ENCODE measurements at places on chromosomes 13 and 19. TPM values are rescaled to one million over a fixed set of nuclear protein-coding genes. Genes with fewer than 3 reads are reported as not detected.

GRCh38 chr13:112674412-112675365 lies 15.1 kb upstream of the ATP11A start:
- DNase-seq = no peak

- DNase-seq = no peak
These were observed 373.2 kb downstream of the LMO7 start for GRCh38 chr13:76009267-76009890.

ZNF563 gene
- 2.7 TPM for total RNA-seq

DNA sequence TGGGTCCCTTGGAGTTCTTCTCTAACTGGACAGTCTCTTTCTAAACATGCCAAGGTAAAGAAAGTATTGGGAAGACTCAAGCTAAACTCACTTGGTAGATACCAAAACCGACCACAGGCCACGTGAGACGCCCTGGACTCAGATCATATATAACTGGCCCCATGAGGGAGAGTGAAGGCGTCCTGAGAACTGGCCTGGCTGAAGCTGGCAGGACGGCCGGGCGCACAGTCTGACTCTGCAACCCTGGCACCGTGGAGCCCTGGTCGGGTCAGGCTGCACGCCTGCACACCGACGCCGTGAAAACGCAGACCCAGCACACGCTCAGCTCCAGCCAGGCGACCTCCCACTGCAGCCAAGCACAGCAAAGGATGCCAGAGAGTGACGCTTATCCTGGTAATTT lies 122.5 kb upstream of the SPACA7 start:
- no peak for DNase-seq

CTU1 gene
- total RNA-seq = 4.3 TPM

- peak; percentile 22 for DNase-seq
These were observed 6.6 kb upstream of the ZNF428 start for GRCh38 chr19:43625918-43626579.

NXNL1 gene
- total RNA-seq = not detected

DNA sequence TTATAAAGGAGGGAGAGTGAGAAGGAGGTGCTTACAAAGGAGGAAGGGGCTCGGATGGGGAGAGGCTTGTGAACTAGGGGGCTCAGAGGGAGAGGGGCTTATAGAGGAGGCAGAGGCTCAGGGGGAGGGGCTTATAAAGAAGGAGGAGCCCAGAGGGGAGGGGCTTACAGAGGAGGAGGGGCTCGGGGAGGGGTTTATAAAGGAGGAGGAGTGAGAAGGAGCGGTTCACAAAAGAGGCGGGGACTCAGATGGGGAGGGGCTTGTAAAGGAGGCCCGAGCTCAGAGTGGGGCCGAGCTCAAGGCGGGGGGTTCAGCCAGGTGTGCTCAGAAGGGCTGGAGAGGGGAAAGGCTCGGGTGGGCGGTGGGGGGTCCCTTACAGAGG lies 500 bp downstream of the SMIM24 start:
- DNase-seq = peak; percentile 38

LSM7 gene
- 60.3 TPM for total RNA-seq

PSG6 gene
- total RNA-seq = not detected

APOC4 gene
- total RNA-seq = not detected

DNA sequence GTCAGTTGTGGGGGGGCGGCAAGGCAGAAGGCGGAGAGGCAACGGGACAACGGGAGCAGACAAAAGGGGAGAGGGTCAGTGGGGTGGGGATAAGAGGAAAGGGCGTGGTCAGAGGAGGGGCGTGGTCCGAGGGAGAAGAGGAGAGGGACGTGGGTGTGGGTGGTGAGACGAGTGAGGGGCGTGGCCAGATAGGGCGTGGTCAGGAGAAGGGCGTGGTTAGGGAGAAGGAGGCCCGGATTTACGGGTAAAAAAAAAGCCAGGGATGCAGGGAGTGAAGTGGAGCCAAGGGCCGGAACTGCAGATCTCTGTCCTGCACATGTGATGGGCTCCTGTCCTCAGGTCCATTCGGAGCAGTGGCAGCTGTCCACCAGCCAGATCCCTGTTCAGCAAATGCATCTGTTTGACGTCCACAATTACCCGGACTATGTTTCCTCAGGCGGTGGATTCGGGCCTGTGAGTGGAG lies 21.5 kb downstream of the CPT1C start:
- DNase-seq = peak; percentile 59

DNA sequence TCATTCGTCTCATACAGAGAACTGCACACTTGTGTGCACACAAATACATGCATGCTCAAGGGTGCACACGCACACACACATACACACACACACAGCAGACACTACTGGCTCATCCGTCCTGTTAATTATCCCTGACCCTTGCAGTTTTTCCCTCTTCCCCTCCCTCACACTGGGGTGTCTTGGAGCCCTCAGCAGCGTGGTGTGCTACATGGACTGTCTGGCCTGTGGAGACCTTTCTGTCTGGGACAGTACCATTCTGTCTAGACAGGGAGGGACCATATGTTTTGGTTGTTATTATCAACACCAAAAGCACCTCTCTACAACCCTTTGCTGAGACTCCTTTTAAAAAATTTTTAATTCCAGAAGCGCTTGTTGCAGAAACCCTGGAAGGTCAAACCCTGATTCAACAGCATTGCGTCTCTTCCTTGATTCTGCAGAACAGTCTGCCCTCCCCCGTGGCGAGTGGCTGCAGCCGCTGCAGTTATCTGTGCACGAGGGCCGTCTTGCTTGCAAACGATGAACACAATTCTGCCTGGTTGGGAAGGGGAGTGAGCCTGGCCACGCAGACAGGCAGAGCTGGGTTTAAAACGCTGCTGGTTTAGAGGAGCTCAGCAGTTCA lies 374.0 kb downstream of the IRS2 start:
- DNase-seq = no peak

DNA sequence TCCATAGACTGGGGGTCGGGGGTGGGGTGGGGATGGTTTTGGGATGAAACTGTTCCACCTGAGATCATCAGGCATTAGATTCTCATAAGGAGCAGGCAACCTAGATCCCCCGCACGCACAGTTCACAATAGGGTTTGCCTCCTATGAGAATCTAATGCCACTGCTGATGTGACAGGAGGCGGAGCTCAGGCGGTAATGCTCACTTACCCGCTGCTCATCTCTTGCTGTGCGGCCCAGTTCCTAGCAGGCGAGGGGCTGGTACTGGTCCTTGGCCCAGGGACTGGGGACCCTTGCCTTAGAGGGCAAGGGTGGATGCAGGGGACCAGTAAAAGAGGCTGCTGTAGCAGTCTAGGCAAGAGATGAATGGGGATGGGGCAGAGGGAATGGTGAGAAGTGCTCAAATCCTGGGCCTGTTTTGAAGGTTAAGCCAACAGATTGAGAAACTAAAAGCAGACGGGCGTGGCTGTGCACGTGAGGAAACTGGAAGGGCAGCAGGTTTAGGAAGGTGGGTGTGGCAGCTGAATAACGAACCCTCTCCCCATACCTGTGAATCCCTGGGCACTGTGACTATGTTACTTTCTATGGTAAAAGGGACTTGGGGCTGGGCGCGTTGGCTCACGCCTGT lies 1.5 kb upstream of the ERICH4 start:
- DNase-seq = no peak

ILF3 gene
- total RNA-seq = 213 TPM

DNA sequence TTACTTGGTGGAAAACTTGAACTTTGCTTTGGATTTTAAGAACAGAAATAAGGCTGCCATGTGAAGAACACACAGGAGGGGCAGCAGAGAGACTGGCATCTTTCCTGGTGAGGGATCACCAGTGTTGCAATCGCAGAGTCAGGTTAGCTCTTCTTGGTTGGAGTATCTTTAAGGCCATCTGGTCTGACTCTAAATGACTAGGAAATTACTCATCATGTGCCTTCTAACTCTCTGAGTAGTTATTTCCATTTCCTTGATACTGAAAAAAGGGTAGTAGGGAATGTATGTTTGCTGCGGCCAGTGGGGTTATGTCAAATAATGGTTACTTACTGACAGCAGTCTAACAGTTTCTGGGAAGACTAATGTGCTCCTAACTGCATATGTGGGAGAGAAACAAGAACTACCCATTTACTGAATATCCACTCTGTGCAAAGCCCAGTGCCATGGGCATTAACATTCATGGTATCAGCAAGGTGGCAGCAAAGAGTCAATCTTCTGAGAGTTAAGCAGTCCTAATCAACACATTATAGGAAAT lies 122.1 kb downstream of the COG6 start:
- DNase-seq = peak; percentile 17

GPR183 gene
- 5.0 TPM for total RNA-seq

DNA sequence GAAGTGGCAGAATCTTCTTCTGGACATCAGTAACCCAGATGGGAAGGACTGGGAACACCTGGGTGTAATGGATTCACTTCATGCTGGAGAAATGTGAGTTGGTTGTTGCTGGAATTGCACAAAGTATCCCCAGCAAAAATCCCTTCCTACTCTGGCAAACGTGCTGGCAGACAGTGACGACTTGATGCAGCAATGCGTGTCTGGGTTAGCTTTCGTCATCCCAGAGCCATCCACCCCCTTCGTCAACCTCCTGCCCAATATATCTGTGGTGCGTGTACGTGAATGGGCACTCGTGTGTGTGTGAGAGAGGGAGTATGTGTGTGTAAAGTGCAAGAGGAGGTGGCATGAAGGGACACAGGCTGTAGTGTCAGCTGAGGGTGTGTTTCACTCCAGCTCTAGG lies 70.9 kb downstream of the TM9SF2 start:
- DNase-seq = no peak

- DNase-seq = no peak
These were observed 64.9 kb downstream of the EDNRB start for GRCh38 chr13:77853703-77854102.

- no peak for DNase-seq
These were observed 178.4 kb downstream of the MYO16 start for GRCh38 chr13:108807841-108808240.

GRCh38 chr19:17686023-17686521 lies 2.1 kb downstream of the UNC13A start:
- DNase-seq = no peak

DNA sequence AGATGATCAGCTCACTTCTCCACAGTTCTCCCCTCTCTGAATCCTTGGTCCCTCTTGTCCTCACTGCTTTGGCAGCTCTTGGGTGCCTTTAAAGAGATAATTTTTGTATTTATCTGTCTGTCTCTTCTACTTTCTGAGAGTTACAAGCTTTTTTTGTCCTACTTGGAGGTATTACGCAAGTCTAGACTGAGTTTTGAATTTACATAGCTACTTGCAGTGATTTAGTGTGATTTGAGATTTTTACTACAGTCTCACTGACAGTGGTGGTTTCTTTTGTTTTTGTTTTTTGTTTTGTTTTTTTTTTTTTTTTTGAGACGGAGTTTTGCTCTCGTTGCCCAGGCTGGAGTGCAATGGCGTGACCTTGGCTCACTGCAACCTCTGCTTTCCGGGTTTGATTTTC lies 22.1 kb downstream of the URI1 start:
- DNase-seq = no peak

DNA sequence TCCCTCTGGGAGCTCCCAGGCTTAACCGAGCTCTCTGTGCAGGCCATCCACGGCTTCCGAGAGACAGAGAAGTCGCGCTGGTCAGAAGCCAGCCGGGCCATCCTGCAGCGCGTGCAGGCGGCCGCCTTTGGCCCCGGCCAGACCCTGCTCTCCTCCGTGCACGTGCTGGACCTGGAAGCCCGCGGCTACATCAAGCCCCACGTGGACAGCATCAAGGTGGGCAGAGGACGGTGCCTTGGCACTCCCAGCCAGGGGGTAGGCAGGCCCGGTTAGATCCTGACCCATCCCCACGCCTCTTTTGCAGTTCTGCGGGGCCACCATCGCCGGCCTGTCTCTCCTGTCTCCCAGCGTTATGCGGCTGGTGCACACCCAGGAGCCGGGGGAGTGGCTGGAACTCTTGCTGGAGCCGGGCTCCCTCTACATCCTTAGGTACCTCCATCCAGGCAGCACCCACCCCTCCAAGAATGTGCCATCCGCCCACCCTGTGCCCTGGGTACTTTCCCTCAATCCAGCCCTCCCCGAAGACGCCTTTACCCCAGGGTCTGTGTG lies 1.5 kb downstream of the PSPN start:
- peak; percentile 53 for DNase-seq

REEP6 gene
- 4.5 TPM for total RNA-seq

DNA sequence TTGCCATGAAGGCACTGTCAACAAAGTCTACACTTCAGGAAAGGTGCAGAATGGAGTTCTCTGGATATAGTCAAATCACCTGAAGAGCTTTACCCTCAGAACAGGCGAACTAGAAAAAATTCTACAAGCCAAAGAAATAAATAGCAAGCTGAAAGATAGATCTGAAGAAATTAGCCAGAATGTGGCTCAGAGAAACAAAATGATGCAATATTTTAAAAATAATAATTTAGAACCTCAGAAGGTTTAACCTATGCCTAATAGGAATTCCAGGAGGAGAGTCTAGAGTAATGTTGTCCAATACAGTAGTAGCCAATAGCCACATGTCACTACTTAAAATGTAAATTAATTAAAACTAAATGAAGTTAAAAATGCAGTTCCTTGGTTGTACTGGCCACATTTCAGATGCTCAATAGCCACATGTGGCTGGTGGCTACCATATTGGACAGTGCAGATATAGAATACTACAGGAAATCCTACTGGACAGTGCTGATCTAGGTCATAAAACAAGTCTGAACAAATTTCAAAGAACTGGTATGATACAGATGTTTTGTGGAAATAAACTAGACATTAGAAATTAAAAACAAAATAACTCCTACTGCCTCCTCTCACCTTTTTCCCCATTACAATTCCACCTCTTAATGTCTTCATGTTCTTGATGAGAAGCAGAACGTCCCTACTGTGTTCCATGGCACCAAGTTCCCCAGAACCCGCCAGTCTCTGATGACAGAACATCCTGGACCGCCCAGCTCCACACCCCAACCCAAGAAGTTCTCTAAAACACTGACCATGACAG lies 679 bp upstream of the CDADC1 start:
- DNase-seq = no peak
